ENCODE measurements at places on chromosomes 1 and 21.

DNA sequence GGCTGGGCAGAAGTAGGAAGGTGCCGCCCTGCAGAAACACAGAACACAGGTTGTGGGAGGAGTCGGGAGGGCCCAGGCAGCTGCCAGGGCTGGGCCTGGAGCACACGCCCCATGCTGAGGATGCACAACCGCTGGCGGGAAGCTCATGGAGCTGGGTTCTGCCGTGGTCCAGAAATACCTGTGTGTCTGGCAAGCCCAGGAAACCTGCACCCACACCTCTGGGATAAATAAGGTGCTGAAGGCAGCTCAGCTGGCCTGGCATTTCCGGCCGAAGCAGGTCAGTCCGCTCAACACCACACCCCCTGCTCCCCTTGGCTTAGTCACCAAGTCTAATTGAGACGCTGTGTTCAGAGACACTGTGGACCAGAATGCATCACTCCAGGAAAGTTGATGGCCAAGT lies 32.1 kb downstream of the CTNNBIP1 start:
- no peak for DNase-seq

DNA sequence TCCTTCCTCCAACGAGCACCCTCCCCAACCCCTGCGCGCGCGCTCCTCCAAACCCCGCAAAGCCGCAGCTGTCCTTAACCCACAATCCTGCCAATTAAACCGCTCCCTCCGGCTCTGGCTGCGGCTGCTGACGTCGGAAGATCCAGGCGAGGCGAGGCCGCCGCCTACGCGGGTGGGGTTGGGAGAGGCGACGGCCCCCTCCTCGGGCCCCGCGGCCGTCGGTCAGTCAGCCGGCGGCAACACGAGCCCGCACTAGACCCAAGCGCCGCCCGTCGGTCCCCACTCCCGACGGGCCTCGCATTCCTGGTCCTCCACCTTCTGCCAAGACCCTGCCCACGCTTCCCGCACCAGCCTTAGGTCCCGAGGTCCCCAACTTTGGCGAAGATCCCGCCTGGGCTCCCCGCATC lies 75.4 kb downstream of the VWA5B1 start:
- DNase-seq = no peak

- DNase-seq = no peak
These were observed 634 bp downstream of the ACTRT2 start for GRCh38 chr1:3021801-3022401.

- DNase-seq = no peak
These were observed 71.5 kb downstream of the SMYD3 start for GRCh38 chr1:246435421-246436041.

DNA sequence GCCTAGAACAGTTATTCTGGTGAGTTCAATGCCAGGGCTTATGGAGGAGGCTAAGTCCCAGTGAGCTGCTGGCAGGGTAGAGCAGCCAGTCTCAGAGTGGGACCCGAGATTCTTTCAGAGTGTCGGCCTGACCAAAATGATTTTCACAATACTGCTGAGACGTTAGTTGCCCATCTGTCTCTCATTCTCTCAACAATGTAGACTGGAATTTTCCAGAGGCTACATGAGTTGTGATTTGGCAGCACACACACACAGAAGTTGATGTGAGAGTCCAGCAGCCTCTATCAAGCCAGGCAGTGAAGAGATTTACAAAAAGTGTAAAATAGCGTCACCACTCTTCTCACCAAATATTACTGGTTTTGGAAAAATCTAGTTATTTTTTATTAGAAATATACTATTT lies 21.7 kb downstream of the CACNA1S start:
- no peak for DNase-seq

GRCh38 chr1:238340989-238341388 lies 450.3 kb upstream of the ZP4 start:
- no peak for DNase-seq

DNA sequence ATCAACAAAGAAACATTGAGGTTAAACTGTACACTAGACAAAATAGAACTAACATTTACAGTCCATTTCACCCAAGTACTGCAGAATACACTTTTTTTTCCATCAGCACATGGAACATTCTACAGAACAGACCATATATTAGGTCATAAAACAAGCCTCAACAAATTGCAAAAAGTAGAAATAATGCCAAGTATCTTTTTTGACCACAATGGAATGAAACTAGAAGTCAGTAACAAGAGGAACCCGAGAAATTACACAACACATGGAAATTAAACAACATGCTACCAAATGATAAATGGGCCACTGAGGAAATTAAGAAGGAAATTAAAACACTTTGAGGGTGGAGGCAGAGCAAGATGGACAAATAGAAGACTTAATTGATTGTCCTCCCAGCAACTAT lies 8.4 kb upstream of the C1orf185 start:
- no peak for DNase-seq

GRCh38 chr1:206666031-206666561 lies 18.6 kb upstream of the MAPKAPK2 start:
- DNase-seq = no peak

DNA sequence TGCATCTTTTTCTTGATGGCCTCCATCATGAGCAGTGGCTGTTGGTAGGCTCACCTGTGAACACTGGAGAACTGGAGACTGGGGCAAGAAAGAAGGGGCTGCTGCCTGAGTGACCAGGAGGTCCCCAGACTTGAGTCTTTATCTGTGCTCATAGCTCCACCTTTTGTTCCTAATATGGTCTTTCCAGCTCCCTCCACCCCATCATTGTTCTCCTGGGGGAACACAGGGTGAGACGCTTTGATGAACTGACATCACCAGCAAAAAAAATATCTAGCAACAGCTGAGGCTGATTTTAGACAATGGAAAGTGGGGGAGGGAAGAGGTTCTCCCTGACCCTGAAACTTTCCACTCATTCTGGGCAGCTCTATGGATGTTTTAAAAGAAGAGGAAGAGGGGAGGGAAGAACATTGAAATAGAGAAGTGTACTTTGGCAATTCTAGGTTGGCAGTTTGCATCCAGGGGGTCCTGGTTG lies at the start of gene TPM3:
TSS of gene TPM3 (minus strand) at position 111 of the 472 bp plus-strand sequence. CDS start at position 29, 82 bp downstream.
- no peak for DNase-seq

DNA sequence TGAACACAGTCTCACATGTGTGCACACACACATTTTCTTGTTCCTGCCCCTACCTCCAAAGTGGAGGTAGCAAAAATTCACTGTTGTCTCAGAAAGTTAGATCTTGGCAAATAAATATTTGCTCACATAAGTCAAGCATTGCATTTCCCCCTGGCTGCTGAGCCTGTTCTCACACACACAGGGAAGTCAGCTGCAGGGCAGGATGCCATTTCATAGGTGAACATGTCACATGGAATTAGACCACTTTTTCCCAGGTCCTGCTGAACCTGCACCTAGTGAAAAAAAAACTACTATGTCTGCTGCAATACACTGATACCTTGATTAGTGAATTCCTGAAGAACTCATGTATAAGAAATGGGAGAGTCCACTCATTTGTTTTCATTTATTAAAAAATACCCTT lies 5.3 kb upstream of the CD55 start:
- no peak for DNase-seq

GRCh38 chr21:42731264-42732032 lies 78.0 kb downstream of the PDE9A start:
- DNase-seq = no peak

- DNase-seq = no peak
These were observed 743 bp downstream of the TOMM20 start for GRCh38 chr1:235127732-235128455.

- DNase-seq = no peak
These were observed 16.6 kb downstream of the BCAR3 start for GRCh38 chr1:93665015-93665414.

- no peak for DNase-seq
These were observed 207.4 kb upstream of the NRIP1 start for GRCh38 chr21:15272171-15272570.

DNA sequence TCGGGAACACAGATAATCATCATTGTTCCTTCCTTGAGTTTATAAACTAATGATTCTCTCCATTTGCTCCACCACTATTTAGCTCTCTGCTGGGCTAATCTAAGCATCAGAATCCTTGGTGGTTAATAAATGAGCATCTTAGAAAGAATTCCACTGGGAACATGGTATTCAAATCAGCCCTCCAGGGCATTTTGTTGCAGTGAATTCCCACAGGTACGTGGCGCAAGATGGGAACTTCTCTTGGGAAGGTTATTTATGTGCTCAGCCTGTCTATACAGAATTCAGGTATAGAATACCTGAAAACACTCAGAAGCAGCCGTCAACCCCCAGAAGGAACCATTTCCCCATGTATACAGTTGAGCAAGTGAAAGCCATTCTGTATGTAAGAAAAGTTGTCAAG lies 131.5 kb downstream of the NTNG1 start:
- DNase-seq = no peak

GRCh38 chr1:39564941-39565340 lies 11.6 kb downstream of the PABPC4 start:
- DNase-seq = no peak

GRCh38 chr1:10631811-10632593 lies 157.3 kb downstream of the PEX14 start:
- no peak for DNase-seq

- DNase-seq = no peak
These were observed 264.7 kb downstream of the CTH start for GRCh38 chr1:70675737-70676156.

All from T-helper 1 cell (primary cell).